ENCODE measurements at places on chromosomes 6 and 20.

DNA sequence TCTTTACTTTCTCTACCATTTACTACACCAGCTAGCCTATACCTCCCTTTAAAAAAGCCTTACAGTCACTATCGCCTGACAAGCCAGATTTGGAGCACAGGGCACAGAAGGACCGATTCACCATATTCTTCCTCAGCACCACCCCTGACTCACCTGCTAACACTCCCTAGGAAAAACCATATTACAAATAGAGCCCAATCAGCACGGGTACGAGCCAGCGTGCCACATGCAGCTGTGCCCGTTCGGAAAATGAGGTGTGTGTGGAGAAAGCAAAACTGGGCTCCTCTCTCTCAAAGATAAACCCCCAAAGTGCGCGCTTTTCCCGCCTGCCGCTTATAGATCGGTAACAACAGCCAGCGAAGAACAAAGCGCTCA lies 1.2 kb downstream of the SYNCRIP start:
- peak; percentile 27 for DNase-seq

GRCh38 chr20:64233725-64234124 lies 21.8 kb upstream of the PCMTD2 start:
- no peak for DNase-seq

DNA sequence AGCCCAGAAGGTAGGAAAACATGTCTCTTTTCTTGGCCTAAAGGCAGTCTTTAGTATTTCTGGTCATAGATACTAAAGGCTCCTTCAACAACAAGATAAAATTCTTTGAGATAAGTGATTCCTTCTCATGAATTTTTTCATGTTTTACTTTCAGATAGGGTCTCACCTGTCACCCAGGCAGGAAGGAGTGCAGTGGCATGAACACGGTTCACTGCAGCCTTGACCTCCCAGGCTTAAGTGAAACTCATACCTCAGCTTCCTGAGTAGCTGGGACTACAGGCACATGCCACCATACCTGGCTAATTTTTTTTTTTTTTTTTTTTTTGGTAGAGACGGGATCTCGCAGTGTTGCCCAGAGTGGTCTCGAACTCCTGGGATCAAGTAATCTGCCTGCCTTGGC lies 9.1 kb downstream of the PNLDC1 start:
- DNase-seq, result no peak

GRCh38 chr20:35014537-35014936 lies 58.9 kb downstream of the MYH7B start:
- DNase-seq, result no peak

DNA sequence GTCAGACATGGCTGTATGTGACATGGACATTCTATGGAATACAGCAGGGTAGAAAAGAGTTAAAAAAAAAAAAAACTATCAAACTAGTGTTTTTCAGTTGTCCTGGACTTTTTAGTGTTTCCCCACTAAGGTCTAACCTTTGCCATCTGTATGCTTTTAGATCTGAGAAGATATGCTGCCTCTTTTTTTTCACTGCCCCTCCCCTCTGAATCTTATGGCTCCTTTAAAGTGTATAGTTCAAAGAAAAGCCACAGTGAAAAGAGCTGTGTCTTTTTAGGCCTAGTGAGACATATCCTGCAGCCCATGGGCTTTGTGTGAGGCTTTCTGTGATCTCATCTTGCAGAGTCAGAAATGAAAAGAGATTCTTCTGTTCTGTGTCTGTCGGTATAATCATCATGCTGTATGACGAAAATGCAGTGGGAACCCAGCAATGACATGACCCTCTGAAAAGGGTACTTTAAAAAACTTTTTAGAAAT lies 29.3 kb downstream of the ADGRG6 start:
- DNase-seq, result no peak

DNA sequence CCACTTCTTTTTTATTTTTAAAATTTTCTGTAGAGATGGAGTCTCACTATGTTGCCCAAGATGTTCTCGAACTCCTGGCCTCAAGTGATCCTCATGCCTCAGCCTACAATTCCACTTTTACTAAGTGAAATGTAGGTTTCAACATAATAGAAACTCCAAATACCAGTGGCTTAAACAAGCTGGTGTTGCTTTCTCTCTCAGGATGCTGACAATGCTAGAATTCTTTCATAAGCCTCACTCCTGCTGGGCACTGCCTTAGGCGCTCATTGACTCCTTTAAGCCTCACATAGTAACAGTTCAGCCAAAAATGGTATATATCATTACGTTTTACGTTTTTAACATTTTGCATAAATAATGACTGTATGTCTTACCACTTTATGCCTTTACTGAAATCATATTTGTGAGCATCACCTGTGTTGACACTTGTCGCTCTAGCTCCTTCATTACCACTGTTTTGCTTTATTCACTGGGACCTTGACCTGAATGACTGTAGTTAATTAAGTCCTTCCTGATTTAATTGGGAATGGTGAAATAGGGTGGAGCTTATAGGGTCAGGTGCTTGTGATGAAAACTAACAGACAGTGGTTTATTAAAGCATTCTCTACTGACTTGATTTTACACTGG lies 3.9 kb upstream of the CST9 start:
- no peak for DNase-seq

GRCh38 chr6:151502499-151502898 lies 8.7 kb downstream of the CCDC170 start:
- no peak for DNase-seq

GRCh38 chr6:78611886-78612480 lies 255.4 kb upstream of the IRAK1BP1 start:
- DNase-seq, result peak; percentile 19

DNA sequence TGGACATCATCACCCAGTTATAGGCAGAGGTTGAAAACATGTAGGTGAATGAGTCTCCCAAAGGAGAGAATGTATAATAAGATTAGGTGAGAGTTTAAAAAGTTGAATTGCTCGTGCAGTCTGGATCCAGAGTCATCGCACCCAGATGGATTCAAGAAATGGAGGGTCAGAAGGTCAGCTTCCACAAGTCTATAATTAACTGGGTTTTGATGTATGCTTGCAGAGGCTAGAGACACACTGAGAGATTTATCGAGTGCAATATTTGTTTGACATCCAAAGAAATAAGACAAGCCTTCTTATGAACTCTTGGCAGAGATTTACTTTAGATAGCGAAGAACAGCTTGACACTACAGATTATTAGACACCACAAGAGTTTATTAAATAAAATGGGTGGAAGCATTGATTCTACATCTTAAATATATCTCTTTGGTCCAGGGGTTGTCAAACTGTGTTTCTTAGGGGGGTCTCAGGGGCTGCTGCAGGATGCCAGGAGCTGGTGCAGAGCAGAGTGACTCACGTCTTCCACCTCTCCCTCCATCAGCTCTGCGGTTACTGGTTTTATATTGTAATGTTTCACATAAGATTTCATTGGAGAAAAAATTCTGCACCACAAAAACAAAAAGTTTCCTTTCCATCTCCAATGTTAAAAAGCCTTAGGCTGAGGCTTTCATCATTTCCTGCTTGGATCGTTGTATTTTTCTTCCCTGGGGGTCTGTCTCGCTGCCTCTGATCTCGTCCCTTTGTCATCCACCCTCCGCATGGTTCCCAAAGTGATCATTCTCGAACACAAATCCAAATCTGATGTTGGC lies 176.2 kb upstream of the AHI1 start:
- DNase-seq, result no peak

GRCh38 chr6:16998461-16998860 lies 103.4 kb upstream of the STMND1 start:
- no peak for DNase-seq
